ENCODE measurements at places on chromosomes 7 and 10. TPM values are rescaled to one million over a fixed set of nuclear protein-coding genes. Genes with fewer than 3 reads are reported as not detected.

GRCh38 chr10:8213735-8214134, 159.2 kb downstream of the GATA3 start:
- no peak for DNase-seq
- H3K4me3 ChIP-seq, result no peak overlapping the region
- H3K36me3 ChIP-seq, result no peaks in the 10 kb centered on the region

DNA sequence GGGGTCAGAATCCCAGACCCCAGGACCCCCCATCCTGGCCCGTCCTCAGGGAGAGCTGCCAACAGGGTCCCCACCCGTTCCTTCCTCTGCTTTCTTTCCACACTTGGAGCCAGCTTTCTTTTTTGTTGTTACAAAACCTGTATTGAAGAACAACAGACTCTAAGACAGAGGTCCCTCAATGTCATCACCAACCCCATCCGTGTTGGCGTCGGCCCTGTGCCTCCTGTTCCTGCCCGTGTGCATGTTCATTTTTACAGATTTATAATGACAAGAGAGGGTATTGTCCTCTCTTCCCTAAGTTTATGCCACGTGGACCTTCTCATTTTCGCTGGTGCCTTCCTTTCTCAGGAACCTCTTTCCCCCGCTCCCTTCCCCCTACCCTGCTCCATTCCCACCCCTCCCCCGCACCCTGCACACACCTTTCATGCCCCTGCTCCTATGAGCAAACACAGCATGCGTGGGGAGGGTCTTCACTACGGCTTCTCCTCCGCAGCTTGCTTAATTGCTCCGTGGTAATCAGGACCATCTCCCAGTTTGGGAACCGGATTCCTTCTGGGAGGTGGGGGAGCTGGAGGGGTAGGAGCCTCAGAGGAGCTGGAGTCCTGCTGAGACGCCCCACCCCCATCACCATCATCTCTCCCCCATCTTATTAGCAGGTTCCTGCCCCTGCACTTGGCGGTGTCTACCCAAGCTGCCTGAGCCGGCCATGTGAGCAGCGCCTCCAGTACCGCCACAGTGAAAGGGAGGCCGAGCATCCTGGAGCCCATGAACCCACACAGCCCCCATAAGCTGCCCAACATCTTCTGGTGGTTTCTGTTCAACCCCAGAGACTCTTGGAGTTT, 88.0 kb upstream of the INSIG1 start:
- H3K36me3 ChIP-seq, result no peaks in the 10 kb centered on the region
- peaks cover 15% of the 10 kb centered on the region for H3K4me1 ChIP-seq
- H3K27ac ChIP-seq, result no peak overlapping the region
- DNase-seq, result no peak
- no peak overlapping the region for H3K4me3 ChIP-seq

GRCh38 chr10:546971-547590, 142.4 kb downstream of the DIP2C start:
- no peaks in the 10 kb centered on the region for H3K27me3 ChIP-seq
- no peak overlapping the region for H3K27ac ChIP-seq
- DNase-seq, result peak; percentile 31
- no peak overlapping the region for H3K4me3 ChIP-seq

DNA sequence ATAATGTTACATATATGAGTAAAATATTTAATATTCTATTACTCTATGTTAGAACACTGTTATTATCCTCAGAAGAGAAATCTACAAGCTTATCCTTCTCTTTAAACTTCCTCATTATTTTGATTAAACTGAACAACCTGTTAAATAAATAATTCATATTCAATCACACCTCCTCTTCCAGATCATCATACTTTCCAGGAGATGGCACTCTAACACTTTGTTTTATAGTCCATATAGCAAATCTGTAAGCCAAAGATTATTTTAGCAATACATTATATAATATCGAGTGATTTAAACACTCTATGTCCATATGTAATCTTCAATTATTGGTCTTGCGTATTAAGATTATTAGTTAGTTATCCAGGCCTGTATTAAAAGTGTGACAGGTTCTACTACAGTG, 694.1 kb downstream of the ANKRD7 start:
- H3K4me1 ChIP-seq, result no peaks in the 10 kb centered on the region
- H3K27ac ChIP-seq, result no peak overlapping the region
- no peaks in the 10 kb centered on the region for H3K36me3 ChIP-seq
- DNase-seq, result peak; percentile 5
- no peak overlapping the region for H3K4me3 ChIP-seq

DNA sequence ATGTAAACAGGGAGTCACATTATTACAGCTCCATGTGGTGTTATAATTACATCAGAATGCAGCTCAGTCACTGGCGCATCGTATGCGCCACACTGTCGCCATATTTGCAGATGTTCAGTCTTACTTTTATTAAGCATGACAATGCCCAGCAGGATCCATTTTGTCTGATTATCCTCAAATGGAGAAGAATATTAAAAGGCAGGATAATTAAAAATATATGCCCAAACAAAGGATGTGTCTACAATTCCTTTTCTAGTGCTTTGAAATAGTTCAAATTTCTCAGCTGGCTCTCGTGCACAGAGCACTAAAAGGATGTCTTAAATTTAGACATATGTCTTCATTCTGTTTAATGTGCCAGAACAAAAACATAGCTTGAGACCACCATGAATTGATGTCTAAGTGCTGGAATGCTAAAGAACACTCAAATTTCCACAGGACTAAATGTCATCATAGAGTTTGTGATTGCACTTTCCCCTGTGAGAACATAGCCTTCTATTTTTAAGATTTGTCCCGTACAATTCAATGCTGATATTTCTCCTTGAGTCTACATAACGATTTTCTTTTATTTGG, 168.0 kb downstream of the DKK1 start:
- no peak for DNase-seq
- no peak overlapping the region for H3K27ac ChIP-seq
- H3K4me3 ChIP-seq, result no peak overlapping the region
- H3K36me3 ChIP-seq, result no peaks in the 10 kb centered on the region
- H3K27me3 ChIP-seq, result no peaks in the 10 kb centered on the region
- H3K4me1 ChIP-seq, result peaks cover 2% of the 10 kb centered on the region

The HACD1 gene
- total RNA-seq, result 23.6 TPM

- no peaks in the 10 kb centered on the region for H3K36me3 ChIP-seq
- peak; percentile 25 for DNase-seq
- H3K4me3 ChIP-seq, result no peak overlapping the region
- H3K4me1 ChIP-seq, result peaks cover 3% of the 10 kb centered on the region
These were observed 2.6 kb upstream of the PIK3CG start for GRCh38 chr7:106862317-106863089.

DNA sequence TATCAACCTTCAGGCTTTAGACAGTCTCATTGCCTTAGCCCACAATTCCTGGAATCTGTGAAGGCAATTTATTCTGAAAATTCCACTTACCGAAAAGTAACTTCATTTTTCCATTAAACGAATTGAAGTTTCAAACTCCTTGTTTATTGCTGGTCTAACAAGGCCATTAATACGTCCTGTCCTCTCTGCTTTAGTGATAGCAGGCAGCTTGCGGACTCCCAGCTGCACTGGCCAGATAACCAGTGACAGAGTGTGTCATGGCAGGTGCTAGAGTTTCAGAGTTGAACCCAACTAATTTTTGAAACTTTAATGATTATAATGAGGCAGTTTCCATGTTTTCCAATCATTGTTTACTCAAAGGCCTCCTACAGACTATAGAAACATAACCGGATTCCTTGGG, 31.1 kb downstream of the LOXL4 start:
- peaks cover 10% of the 10 kb centered on the region for H3K36me3 ChIP-seq
- H3K4me1 ChIP-seq, result no peaks in the 10 kb centered on the region
- H3K4me3 ChIP-seq, result no peak overlapping the region
- no peak overlapping the region for H3K27ac ChIP-seq
- DNase-seq, result no peak

DNA sequence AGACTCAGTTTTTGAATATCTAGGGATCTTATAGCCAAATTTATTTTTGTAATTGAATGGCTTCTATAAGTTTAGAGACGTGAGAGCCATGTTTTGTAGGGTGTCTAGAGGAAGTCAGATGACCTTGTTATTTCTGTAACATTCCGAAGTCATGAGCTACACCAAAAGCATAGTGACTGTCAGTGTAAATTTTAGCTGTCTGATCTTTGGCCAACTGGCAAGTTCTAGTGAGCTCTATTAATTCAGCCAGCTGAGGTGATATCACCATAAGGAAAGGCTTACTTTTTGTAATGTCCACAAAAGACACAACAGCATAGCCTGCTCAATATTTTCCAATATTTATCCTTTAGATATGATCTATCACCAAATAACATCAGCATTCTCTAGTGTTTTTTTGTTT, 9.9 kb upstream of the NT5C3A start:
- no peaks in the 10 kb centered on the region for H3K36me3 ChIP-seq
- no peaks in the 10 kb centered on the region for H3K27me3 ChIP-seq
- H3K27ac ChIP-seq, result no peak overlapping the region
- no peak overlapping the region for H3K4me3 ChIP-seq
- peaks cover 8% of the 10 kb centered on the region for H3K4me1 ChIP-seq

The PVRIG gene
- total RNA-seq, result not detected

DNA sequence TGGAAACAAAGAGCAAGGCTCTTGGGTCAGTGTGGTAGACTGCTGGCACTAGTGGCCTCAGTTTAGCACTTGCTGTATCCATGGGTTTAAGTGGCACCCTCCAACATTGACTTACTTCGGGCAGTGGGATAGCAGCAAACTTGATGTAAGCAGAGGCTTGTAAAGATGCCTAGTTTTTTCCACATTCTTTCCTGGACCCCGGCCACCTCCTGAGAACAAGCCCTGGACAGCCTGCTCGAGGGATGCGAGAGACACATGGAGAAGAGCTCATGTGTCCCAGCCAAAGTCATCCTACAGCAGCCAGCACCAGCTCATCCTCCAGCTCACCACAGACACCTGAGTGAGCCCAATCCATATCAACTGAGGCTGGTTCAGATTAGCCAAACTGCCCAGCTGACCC, 142.7 kb upstream of the PCBD1 start:
- DNase-seq, result no peak
- H3K36me3 ChIP-seq, result no peaks in the 10 kb centered on the region

DNA sequence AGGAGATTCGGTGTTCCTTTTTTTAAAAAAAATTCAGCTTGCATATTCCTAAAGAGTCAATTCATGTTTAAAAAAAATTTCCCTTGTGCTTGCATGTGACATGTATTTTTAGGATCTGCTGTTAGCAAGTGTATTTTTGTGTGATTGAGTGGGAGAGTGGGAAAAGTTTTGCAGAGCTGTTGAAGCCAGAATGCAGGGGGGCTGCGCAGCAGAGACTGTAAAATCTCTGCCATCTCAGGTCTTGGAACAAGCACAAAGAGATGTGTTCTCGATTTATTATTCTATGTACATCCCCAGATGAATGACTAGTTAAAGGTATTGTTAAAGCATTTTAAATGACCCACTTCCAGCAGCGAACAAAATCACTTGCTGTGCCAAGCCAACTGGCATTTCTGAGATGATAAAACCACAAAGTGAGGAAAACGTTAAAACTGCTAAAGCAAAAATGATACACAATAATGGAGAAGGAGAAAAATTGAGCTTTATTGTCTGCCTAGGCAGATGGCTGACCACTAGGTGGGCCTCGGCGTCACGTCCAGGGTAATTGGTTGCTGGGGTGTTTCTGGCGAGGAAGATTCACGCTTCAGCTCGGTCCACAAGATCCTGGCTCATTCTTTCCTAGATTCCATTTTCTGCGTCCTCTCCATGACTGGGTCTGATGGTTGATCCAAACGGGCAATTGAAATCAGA, 67.0 kb upstream of the ATRNL1 start:
- no peaks in the 10 kb centered on the region for H3K4me1 ChIP-seq
- no peak overlapping the region for H3K27ac ChIP-seq
- no peak for DNase-seq
- H3K36me3 ChIP-seq, result no peaks in the 10 kb centered on the region
- peaks cover 10% of the 10 kb centered on the region for H3K27me3 ChIP-seq
- no peak overlapping the region for H3K4me3 ChIP-seq

- H3K27me3 ChIP-seq, result peaks cover 3% of the 10 kb centered on the region
- peak; percentile 62 for DNase-seq
- no peak overlapping the region for H3K4me3 ChIP-seq
- H3K36me3 ChIP-seq, result no peaks in the 10 kb centered on the region
- no peak overlapping the region for H3K27ac ChIP-seq
- H3K4me1 ChIP-seq, result 0 out of 2 replicates have a peak, but pooled peaks cover 2% of the 10 kb centered on the region
These were observed 112.8 kb upstream of the PDCD4 start for GRCh38 chr10:110758898-110759297.

- H3K27ac ChIP-seq, result no peak overlapping the region
- H3K4me3 ChIP-seq, result no peak overlapping the region
- DNase-seq, result no peak
These were observed 68.9 kb downstream of the ADARB2 start for GRCh38 chr10:1668399-1668798.

- H3K4me3 ChIP-seq, result peak overlapping the region; percentile 66
- H3K4me1 ChIP-seq, result peaks cover 21% of the 10 kb centered on the region
- H3K27ac ChIP-seq, result peak overlapping the region; percentile 91
- no peaks in the 10 kb centered on the region for H3K36me3 ChIP-seq
These were observed 15.6 kb downstream of the ADAM8 start for GRCh38 chr10:133260895-133261725.
